ENCODE measurements at places on chromosomes 2 and 18. TPM values are rescaled to one million over a fixed set of nuclear protein-coding genes. Genes with fewer than 3 reads are reported as not detected.
A peak's percentile ranks its signal among the peaks of the same experiment; 100 is the strongest.

The IGFBP5 gene
- 0.18 TPM for total RNA-seq

The ATP6V1C2 gene
- not detected for total RNA-seq

The CD8B2 gene
- 3.6 TPM for total RNA-seq

The HOXD1 gene
- total RNA-seq = not detected

The C18orf54 gene
- total RNA-seq = 11.9 TPM

The BOD1L2 gene
- total RNA-seq = not detected

The CDK5R2 gene
- total RNA-seq = not detected

The TMEM200C gene
- not detected for total RNA-seq

GRCh38 chr2:105290981-105291660 lies 38.4 kb downstream of the TGFBRAP1 start:
- no peak for DNase-seq

DNA sequence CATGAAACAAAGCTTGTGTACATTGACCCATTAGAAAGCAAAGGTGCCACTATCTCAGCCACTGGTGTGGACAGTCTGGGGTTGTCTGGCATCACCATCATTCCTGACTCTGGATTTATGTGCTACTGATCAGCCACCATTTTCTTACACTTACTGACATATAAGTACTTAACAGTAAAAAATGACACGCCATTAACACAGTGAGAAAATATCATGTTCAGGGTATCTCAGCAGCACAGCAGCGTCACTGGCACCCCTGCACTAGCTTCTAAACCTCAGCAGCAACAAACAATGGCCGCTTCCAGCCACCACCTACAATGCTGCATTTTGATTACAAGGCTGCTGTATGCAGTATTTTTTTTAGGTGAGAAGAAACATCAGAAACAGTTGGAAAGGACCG lies 253.4 kb upstream of the HDAC4 start:
- no peak for DNase-seq

GRCh38 chr2:64932371-64933216 lies 56.6 kb upstream of the SLC1A4 start:
- no peak for DNase-seq

DNA sequence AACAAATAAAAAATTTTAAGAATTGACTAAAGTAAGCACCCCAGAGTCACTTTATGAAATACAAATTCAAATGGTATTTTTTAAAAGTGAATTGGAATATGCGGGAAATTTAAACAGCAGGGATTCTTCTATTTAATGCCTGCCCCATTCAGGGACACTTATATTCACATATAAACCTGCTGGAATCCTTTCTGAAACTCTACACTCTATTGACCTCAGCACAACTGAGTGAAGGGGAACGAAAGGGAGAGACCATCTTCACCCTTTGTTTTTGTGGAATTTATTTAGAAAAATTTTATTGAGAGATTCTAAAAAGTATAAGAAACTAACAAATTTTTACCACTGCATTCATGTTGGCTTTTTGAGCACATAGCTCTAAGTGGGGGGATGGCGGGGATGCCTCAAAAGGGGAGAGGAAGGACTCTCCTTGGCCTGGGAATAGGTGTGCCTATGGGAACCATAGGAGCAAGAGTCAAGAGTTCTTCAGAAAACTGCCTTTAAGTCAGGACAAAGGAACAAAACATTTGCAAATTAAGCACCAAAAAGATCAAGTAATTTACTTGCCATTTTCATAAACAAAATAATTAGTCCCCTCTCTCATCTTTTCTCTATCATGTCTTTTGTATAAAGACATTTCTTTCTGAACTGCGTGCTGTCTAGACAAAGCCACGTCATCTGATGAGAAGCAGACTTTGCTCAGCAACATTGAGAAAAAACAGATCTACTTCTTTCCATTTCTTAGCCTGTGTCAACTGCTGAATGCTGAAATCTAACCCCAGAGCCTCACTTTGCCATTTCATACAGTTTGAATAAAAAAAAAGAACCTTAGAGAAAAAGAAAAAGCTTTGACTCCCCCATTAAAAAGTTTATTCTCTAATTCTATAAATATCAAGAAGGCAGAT lies 21.6 kb upstream of the FLACC1 start:
- DNase-seq = no peak

- no peak for DNase-seq
These were observed 26.4 kb upstream of the FZD7 start for GRCh38 chr2:202007015-202007982.

DNA sequence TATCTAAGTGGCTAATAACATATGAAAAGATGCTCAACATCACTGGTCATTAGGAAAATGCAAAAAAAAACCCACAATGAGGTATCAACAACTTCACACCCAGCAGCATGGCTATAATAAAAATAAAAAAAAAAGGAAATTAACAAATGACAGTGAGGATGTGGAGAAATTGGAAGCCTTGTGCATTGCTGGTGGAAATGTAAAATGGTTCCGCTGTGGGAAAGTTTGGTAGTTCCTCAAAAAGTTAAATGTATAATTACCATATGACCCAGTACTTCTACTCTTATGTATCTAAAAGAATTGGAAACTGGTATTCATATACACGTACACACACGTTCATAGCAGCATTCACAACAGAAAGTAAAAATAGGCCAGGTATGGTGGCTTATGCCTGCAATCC lies 15.5 kb upstream of the CACNB4 start:
- no peak for DNase-seq

- no peak for DNase-seq
These were observed 244.8 kb upstream of the SLC14A2 start for GRCh38 chr18:45370255-45371010.

DNA sequence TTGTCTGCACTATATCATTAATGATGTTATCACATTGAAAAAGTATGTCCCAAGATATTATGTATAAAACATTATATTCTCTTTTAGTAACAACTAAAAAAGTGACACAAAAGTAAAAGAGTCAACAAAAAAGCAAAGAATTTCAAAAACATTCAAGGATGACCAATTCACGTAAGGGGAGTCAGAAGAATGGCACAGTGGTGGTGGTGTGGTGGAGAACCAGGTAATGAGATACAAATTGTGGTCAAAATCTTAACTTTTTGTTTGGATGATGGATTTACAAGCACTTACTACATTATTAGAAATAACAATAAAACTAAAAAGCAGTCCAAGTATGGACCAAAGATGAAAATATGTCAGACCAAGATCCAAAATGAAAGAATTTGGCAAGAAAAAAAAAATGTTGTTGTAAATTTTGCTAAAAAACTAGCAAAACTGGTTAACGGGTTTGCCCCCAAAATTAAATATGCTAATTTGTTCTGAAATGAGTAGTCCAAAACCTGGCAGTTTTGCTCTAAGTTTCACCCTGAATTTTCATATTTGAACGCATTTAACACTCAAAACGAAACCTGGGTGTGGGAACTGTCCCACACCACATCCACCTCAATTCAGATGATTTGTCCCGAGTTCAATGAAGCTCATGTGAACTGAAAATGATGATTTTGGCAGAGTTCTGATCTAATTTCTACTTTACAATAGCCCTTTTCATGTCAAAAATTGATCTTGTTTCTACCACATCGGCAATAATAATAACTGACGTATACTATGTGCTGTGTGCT lies 135.8 kb downstream of the IKZF2 start:
- DNase-seq = peak; percentile 83

- DNase-seq = no peak
These were observed 30.3 kb upstream of the TAF1B start for GRCh38 chr2:9812945-9813311.

DNA sequence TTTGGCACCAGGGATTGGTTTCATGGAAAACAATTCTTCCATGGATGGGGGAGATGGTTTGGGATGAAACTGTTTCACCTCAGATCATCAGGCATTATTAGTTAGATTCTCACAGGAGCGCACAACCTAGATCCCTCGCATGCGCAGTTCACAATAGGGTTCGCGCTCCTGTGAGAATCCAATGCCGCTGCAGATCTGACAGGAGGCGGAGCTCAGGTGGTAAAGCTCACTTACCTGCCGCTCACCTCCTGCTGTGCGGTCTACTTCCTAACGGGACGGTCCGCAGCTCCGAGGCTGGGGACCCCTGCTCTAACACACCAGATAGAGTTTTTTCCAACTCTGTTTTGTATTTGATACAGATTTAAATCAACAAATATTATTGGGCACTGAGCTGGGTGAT lies 286.5 kb downstream of the MTX2 start:
- DNase-seq = no peak

DNA sequence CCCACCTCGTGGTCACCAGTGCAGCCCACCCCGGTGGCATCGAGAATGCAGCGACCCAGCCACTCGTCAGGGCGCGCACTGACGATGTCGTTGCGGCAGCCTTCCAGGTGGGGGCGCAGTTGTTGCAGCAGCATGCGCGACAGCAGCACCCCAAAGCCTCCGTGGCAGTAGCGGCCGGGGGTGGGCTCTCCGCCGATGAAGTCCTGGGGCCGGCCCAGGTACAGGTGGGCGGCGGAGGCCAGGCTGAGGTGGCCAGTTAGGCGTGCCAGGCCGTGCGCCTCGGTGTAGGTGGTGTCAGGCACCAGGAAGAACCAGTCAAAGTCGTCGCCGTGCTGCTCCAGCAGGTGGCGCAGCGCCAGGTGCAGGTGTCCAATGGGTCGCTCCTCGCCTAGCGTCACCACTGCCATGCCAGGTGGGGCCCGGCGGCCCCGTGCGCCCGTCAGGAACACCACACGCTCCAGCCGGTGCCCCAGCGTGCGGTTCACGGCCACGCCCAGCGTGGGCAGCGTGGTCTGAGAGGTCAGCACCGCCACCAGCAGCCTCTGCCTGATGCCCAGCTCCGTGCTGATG lies 1.9 kb downstream of the CHPF start:
- DNase-seq = peak; percentile 88

DNA sequence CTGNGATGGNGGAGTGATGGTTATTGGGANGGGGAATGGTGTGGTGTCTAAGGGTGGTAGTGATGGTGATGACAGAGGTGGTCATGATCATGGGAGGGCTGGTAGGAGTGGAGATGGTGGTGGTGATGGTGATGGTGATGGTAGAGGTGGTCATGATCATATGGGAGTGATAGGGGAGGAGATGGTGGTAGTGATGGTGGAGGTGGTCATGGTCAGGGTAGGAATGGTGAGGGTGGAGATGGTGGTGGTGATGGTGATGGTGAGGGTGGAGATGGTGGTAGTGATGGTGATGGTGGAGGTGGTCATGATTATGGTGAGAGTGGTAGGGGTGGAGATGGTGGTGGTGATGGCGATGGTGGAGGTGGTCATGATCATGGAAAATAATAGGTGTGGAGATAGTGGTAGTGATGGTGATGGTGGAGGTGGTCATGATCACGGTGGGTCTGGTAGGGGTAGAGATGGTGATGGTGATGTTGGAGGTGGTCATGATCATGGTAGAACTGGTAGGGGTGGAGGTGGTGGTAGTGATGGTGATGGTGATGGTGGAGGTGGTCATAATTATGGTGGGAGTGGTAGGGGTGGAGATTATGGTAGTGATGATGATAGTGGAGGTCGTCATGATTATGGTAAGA lies 83.7 kb downstream of the INPP5D start:
- no peak for DNase-seq

DNA sequence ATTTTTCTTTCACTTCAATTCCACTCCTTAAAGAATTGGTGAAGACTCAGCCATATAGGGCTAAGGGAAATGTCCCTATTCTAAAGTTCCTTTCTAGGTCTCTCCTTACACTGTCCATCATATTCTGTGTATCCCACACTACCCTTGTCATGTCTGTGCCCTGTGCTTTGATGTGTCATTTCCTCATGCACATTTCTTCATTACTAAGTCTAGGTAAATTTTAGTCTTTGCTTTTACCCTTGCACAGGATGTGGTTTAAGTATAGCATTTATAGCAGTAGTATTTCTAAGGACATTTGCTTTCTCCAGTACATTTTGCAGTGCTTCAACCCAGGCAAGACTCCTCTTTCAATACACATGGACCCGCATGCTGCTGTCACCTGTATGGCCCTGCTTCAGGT lies 221.5 kb upstream of the ACVR2A start:
- DNase-seq = peak; percentile 35

- peak; percentile 29 for DNase-seq
These were observed 30.9 kb upstream of the SERPINB12 start for GRCh38 chr18:63511285-63511684.

DNA sequence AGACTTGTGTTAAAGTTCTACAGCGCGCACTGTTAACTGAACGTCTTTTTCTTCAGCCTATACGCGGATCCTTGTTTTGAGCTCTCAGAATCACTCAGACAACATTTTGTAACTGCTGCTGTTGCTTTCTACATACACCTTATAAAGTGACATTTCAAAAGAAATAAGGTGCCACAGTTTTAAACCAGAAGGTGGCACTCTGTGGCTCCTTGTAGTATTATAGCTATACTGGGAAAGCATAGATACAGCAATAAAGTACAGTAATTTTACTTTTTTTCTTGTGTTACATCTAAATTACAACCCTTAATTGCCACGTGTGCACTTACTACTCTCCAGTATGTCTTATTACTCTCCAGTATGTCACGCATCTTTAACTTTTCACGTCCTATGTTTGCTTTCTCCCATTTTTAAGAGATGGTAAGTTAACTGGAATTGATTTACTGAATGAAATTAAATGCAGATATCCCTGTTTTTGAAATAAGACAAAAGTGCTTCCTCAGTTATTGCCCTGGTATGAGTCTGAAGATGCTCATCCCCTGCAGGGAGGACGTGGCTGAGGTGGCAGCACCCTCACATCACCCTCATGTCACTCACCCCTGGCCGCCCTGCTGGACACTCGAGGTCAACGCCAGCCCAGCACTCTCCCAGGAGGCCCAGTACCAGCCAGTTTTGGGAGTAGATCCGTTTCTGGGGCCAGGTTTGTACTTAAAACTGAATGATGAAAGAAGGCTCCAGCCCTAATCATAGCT lies 37.8 kb downstream of the GORASP2 start:
- DNase-seq = no peak

DNA sequence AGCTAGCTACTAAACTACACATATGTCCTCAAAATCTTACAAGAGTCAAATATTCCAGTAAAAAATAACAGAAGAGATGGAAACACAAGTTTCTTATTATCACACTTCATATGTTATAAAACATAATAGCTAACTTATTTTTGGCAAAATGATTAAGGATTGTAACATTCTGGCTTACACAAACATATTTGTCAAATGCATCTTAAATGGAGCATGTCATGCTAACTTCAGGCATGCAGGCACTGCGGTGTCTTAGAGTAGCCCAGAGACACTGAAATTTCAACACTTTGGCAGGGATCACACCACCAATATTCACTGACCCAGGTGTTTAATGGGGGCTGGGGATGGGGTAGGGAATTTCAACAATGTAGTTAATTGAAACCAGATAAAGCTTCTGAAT lies 51.6 kb downstream of the LDAH start:
- DNase-seq = no peak

- no peak for DNase-seq
These were observed 12.5 kb upstream of the TEX261 start for GRCh38 chr2:71006955-71007799.
